ENCODE measurements at places on chromosomes 5 and 9. TPM values are rescaled to one million over a fixed set of nuclear protein-coding genes. Genes with fewer than 3 reads are reported as not detected.
A peak's percentile ranks its signal among the peaks of the same experiment; 100 is the strongest.

The PCDHGB2 gene
- 2.4 TPM for total RNA-seq

- DNase-seq, result no peak
Measured at GRCh38 chr5:158139161-158139560, 280.2 kb upstream of the CLINT1 start.

GRCh38 chr5:15073453-15073852 lies 201.9 kb upstream of the ANKH start:
- DNase-seq, result no peak

- DNase-seq, result no peak
Measured at GRCh38 chr9:35683323-35683722, 6.4 kb downstream of the TPM2 start.

DNA sequence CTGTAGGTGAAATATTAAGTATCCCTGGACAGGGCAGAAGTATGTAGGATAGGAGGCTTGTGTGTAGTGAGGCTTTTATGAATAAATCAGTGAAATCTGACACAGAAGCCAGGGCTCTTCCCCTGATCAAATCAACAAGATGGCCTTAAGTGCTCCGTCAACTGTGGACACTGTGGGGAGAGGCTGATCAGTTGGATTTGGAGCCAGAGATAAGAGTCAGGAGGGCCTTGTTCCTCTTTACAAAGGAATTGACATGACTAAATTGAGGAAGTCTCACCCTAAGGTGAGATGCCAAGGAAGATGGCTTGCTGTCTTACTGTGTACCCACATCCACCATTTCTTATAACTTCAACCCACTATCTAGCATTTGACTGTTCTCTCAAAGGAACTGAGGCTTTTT lies 91.6 kb upstream of the PRRC1 start:
- DNase-seq, result no peak

DNA sequence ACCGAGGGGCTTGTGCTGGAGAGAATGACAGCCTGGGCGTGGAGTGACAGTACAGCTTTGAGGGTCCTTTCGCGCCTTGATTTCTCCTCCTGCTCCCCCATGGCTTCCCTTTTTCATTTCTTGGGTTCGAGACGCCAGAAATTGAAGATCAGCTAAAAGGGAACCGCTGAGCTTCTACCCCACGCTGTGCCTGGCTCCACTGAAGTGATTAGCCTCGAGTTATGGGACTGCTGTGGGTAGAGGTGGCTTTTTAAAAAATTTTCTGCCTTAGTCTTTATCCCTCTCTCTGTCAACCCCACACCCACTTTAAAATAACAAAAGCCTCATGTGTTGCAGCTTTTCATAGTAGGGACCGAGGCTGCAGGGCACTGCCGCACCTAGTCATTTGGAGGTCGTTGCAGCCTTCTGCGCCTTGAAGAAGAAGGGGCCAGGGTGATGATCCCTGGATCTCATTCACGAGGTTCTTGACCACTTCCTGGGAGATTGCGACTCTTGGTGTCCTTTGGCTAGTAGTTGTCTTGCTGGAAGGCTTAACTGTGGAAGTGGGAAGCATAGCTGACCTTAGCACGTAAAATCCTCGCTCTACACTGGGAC lies 603 bp downstream of the PPIP5K2 start:
- peak; percentile 36 for DNase-seq

The LRRC19 gene
- 0.15 TPM for total RNA-seq

DNA sequence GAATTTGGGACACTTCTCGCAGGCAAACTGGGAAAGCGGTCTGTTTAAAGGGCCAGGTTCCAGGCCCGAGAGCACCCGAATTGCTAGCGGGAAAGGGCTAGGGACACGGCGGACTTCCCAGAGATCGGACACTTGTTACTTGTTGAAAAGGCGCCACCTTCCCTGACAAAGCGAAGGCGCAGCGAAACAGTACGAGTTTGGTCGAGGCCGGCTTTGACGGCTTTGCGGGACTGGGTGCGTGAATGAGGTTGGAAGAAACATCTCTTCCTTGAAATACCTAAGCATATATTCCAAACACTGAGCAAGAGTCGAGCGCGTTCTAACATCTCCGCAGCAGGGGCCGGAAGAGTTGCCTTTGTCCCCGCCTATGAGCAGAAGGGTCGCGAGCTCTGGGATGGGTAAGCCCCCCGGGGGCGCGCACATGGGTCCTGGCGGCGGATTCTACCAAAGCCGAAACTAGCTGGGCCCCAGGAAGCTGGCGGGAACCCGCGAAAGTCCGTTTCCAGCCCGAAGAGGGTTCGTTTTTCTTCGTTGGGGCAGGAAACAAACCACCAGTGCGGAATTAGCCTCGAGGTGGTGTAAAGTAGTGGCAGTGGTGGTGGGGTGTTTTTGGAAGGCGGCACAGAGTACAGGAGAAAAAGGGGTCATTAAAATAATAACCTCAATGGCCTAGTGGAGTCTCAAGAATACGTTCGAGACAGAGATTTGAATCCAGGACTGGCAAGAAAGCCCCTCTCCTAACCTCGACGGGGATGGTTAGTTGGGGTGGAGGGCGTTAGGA lies 1.5 kb downstream of the GDNF start:
- DNase-seq, result no peak

GRCh38 chr5:11524188-11524587 lies 380.1 kb downstream of the CTNND2 start:
- no peak for DNase-seq

- DNase-seq, result no peak
Measured at GRCh38 chr5:83751201-83751600, 30.5 kb upstream of the HAPLN1 start.

- no peak for DNase-seq
Measured at GRCh38 chr5:178330791-178331404, 98.3 kb upstream of the PHYKPL start.
